ENCODE measurements at places on chromosomes 16 and 17.

GRCh38 chr16:4017807-4018206 lies 98.4 kb downstream of the ADCY9 start:
- no peak for DNase-seq

GRCh38 chr17:45382226-45382625 lies 50.4 kb downstream of the ARHGAP27 start:
- no peak for DNase-seq

- DNase-seq = no peak
These were observed at the start of gene FSCN2 for GRCh38 chr17:81527591-81528383. TSS of gene FSCN2 (plus strand) at chr17:81528377. CDS start at chr17:81528532, 155 bp downstream.

GRCh38 chr17:48126532-48126850 lies 18.9 kb downstream of the SNX11 start:
- DNase-seq = no peak

DNA sequence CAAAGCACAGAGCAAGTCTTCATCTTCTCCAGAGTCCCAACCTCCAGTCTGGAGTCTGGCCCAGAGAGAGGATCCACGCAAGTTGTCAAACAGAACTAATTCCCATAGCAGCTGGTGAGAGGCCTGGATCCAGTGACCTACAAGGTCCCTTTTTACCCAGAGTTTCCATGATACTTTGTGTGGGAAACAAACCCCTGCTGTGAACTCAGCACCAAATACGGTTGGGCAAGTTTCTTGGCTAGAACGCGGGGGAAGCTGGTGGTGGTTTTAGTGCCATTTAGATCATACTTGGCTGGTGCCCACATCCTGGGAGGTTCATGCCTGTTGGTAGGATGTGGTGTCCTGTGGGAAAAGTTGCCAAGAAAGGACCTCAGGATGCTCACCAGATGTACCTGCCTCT lies 18.1 kb downstream of the TMC7 start:
- DNase-seq = no peak

GRCh38 chr16:57863434-57864160 lies 61.3 kb upstream of the KIFC3 start:
- DNase-seq = no peak

DNA sequence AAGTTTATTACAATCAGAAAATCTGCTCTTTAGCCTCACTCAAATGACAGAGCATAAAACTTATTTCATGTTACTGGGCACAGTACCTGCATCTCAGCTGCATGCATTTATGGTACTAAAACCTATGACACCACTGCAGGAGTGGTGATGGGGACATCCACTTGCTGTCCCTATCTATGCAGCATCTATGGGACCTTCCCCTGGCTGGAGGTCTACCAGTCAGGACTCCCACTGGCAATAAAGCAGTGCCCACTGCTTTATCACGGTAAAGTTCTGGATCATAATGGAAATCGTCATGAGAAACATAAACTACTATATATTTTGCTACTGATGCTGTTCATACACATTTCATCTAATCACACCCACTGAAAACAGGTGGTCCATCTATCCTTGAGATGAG lies 26.2 kb downstream of the NSMCE1 start:
- no peak for DNase-seq

GRCh38 chr17:73224237-73224636 lies 31.4 kb downstream of the COG1 start:
- no peak for DNase-seq

GRCh38 chr17:40564883-40565768 lies at the start of gene CCR7:
TSS of gene CCR7 (minus strand) at chr17:40565472. CDS start at chr17:40565409, 63 bp downstream.
- no peak for DNase-seq

GRCh38 chr16:3094289-3095027 lies 4.6 kb downstream of the ZSCAN10 start:
- DNase-seq = no peak

DNA sequence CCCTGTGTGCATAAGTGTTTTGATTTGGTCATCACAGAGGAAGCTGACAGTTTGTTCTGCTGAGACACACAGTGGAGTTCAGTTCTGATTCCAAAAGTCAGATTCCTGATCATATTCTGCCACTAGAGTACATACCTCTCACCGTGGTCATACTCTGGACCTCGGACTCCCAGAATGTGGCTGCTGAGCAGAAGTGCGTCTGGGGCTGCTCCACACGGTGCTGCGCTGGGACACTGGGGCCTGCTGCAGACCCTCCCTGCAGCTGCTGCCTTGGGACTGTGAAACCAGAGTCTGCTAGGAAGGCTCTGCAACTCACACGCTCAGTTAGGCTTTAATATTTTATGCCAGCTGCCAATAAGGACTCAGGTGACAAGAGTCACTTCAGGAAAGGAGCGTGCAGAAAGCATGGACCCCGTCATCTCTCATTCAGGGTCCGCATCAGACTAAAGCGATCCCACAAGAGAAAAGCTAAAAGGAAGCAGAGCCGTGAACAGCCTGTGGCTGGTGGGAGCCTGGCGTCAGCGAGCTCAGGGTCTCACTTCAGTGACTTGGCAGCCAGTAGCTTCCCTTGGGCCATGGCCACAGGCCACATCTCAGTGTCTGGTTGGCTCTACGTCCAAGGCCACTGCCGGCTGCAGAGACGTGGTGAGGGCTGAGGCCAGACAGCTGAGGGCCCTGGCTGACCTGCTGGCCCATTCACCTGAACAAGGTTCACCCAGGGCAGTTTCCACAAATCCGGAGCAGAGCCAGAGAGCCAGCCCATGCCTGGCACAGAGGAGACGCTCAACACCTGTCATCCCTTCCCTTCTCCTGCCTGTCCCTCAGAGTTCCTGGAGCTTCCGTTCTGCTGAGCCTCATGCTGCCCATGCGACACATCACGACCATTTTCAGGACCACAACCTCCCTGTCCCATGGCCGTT lies 24.7 kb upstream of the KIFC3 start:
- DNase-seq = no peak

DNA sequence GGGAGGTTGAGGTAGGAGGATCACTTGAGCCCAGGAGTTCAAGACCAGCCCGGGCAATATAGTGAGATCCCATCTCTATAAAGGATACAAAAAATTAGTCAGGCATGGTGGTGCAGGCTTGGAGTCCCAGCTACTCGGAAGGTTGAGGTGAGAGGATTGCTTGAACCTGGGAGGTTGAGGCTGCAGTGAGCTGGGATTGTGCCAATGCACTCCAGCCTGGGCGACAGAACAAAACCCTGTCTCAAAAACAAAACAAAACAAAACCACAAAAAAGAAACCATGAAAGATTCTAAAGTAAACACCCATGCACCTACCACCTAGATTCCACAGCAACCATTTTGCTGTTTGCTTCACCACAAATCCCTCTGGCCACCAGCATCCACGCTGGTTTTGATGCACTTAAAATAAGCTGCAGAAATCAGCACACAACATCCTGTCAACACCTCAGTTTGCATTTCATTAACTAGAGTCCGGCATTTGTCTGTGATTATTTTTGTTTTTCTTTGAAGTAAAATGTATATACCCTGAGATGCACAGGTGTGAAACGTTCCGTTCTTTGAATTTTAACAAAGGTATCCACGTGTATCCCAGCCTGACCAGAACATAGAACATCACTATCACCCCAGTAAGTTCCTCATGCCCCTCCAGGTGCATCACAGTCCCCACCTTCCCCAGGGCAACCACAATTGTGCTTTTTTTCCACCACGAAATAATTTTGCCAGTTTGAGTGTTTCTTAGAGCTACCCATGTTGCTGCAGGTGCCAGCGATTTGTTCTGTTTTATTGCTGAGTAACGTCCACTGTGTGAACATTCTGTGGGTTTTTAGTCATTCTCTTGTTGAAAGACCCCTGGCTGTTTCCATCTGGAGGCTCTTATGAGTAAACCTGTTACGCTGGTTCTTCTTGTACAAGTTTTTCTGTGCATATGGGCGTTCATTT lies 191.5 kb downstream of the SEC14L1 start:
- DNase-seq = no peak

DNA sequence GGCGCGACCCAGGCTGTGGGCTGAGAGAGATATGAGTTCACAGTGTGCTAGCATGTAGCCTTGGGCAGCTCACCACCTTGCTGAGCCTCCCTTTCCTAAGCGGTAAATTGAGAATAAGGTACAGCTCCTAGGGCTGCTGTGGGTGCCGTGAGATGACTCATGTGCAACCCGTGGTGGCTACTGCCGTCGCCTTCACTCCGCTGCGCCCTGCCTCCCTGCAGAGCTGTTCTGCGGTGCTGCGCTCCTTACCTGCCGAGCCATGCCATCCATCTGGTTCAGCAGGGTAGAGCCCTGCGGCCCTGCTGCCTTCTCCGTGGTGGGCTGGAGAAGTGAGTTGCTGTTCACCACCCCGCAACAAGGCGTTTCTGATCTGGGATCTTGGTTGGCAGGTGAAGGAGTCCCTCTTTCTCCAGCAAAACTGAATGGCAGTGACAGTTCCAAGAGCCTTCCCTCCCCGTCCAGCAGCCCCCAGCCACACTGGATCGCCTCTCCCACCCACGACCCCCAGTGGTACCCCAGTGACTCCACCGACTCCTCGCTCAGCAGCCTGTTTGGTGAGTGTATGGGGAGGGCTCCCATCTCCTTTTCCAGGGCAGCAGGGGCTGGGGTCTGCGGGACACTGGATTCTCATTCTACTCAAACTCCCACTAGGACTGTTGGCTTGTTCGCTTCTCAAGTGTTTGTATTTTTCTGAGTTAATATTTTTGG lies 9.3 kb upstream of the JPT2 start:
- no peak for DNase-seq

DNA sequence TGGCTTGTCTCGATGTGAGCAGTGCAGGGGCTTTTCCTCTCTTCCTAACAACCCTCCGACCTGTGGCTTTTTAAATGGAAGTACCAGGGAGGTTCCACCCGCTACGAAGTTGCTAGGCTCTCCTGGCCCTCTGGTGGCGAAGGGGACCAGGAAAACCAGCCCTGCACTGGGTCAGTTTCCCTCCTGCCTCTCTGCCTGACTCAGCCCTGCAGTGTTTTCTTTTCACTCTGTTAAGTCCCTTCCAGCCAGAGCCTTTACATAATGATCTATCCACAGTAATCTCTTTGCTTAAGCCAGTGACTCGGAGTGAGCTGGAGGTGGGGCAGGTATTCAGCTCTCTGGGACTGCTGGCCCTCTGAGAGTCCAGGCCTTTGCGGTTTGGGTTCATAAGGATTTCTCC lies 331.3 kb upstream of the EEF2KMT start:
- DNase-seq = no peak

GRCh38 chr17:19316761-19317358 lies 45.7 kb downstream of the B9D1 start:
- DNase-seq = no peak

DNA sequence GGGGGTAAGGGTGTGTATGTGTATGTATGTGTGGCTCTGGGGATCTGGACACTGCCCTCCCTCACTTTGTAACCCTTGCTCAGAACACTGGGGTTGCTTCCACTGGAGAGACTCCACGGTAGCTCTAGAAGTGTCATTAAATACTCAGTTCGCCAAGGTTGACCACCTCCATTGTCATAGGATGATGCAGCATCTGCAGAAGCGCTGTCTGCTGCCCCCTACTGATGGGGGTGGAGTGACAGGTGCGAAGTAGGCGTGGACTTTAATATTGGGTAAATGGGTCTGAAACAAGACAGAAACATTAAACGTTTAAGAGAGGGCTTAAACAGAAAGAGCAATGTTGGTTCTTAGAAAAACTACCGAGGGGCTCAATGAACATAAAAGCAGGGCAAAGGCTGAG lies 35.5 kb upstream of the STAC2 start:
- DNase-seq = no peak

DNA sequence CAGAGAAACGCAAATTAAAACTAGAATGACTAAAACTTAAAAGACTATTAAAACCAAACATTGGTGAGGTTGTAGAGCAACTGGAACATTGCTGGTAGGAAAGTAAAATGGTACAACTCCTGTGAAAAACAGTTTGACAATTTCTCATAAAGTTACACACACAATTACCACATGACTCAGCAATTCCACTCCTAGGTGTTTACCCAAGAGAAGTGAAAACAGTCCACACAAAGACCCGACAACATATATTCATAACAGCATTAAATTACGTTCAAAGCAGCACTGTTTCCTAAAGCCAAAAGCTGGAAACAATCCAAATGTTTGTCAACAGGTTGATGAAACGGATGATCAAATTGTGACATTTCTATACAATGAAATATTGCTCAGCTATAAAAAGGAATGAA lies 26.5 kb upstream of the ALOX12 start:
- DNase-seq = no peak

GRCh38 chr16:23516366-23517137 lies 6.3 kb upstream of the GGA2 start:
- DNase-seq = no peak

DNA sequence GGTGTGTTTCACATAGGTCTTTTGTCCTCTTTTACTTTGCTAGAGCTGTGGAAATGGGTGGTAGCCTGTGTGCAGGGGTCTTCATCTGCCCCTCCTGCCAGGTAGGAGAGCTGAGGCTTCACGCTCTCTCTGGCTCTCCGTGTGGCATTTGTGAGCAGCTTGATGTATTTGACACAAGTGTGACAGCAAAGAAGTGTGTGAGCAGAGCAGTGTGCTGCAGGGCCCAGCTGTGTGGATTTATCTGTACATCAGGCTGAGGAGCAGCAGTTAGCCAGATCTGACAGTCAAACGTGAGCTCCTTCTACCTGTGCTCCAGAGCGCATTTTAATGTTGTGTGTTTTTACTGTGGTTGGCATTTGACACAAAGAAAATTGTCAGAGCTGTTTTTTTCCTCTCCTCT lies 101.8 kb downstream of the FTO start:
- DNase-seq = no peak

GRCh38 chr16:58440131-58440530 lies 47.9 kb downstream of the GINS3 start:
- no peak for DNase-seq

- DNase-seq = no peak
These were observed 20.8 kb downstream of the DCUN1D3 start for GRCh38 chr16:20879175-20880040.

DNA sequence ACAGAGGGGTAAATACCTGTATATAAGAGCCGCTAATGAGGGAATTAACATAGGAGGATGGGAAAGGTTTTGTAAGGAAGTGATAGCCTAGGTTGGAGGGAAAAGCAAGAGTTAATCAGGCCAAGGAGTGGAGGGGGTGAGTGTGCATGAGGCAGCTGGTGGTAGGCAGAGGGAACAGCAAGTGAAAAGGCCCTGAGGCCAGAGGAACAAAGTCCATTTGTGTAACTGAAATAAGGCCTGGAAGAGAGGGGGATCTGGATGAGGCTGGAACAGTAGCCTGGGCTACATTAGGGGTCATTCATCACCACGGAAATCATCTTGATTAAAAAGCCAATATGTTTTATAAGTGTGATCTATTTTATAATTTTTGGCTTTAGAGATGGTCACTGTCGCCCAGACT lies 45.7 kb downstream of the FZD2 start:
- DNase-seq = no peak

- no peak for DNase-seq
These were observed 10.0 kb upstream of the CISD3 start for GRCh38 chr17:38719943-38720641.

DNA sequence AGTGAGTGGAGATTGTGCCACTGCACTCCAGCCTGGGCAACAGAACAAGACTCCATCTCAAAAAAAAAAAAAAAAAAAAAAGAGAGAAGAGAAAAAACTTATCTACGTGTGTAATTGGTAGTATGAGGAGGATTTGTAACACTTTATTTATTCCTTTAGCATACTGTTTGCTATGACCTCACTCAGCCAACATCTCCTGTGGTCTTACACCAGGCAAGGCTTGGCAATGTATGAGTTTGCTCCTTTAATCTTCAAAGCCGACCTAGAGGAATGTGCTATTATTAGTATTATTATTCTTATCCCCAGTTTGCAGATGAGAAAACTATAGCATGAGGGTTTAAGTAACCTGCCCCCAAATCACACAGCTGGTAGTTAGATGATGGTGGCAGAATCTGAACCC lies 35.8 kb upstream of the HAPSTR1 start:
- DNase-seq = no peak
